SJSA1 (cell line): ENCODE measurements at places on chromosomes 13 and 19. TPM values are rescaled to one million over a fixed set of nuclear protein-coding genes. Genes with fewer than 3 reads are reported as not detected.

GRCh38 chr19:18143902-18144301, 9.1 kb upstream of the PIK3R2 start:
- H3K27me3 ChIP-seq = no peaks in the 10 kb centered on the region
- no peak for DNase-seq
- no peaks in the 10 kb centered on the region for H3K4me1 ChIP-seq

DNA sequence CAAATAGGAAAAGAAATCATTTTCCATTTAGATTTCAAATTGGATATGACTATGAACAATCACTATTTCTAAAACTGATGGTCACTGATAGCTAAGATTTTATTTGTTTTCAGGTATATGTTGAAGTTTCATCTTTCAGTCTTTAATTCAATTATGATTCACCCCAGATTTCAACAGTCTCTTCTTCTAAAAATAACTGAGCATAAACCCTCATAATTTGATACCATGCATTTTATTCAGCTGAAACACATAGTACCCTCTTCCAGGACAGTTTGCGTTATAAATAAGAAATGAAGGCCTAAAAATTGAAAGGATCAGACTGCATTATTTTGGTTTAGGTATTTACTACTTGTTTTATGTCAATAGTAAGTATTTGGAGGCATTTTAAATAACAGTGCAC, 428.5 kb upstream of the NBEA start:
- no peak overlapping the region for H3K27ac ChIP-seq
- no peaks in the 10 kb centered on the region for H3K36me3 ChIP-seq
- DNase-seq = no peak
- H3K27me3 ChIP-seq = no peaks in the 10 kb centered on the region

GRCh38 chr19:28019901-28020300, 1193.0 kb downstream of the UQCRFS1 start:
- H3K27ac ChIP-seq = no peak overlapping the region
- no peaks in the 10 kb centered on the region for H3K36me3 ChIP-seq
- H3K4me1 ChIP-seq = no peaks in the 10 kb centered on the region

GRCh38 chr19:45814851-45815480, at the start of gene RSPH6A:
Gene RSPH6A (minus strand): TSS chr19:45815308. CDS start chr19:45815176, 132 bp downstream.
- H3K27me3 ChIP-seq = no peaks in the 10 kb centered on the region
- DNase-seq = no peak
- peaks cover 19% of the 10 kb centered on the region for H3K36me3 ChIP-seq

TMEM147 gene
- 79.8 and 83.5 TPM in 2 replicates for total RNA-seq
